ENCODE measurements at places on chromosomes 4 and X. TPM values are rescaled to one million over a fixed set of nuclear protein-coding genes. Genes with fewer than 3 reads are reported as not detected.

GRCh38 chr4:132614682-132615081 lies 534.4 kb upstream of the PCDH10 start:
- no peak for DNase-seq

DNA sequence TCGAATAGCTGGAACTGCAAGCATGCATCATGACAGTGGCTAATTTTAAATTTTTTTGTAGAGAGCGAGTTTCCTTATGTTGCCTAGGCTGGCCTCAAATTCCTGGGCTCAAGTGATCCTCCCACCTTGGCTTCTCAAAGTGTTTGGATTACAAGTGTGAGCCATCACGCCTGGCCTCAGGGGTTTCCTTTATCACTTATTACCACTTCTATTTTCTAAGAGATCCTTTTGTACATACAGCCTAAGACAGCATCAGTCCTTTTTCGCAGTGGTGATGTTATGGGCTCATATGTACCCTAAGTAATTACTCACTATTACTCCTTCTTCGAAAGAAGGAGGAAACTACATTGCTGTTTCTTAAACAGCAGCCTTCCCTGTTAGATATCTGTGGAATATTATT lies 54.1 kb upstream of the CDKN2AIP start:
- DNase-seq: no peak

HERC6 gene
- 0.59 TPM for total RNA-seq

ADH5 gene
- 252 TPM for total RNA-seq

- no peak for DNase-seq
Measured at GRCh38 chr4:177408023-177408422, 34.2 kb downstream of the AGA start.

DNA sequence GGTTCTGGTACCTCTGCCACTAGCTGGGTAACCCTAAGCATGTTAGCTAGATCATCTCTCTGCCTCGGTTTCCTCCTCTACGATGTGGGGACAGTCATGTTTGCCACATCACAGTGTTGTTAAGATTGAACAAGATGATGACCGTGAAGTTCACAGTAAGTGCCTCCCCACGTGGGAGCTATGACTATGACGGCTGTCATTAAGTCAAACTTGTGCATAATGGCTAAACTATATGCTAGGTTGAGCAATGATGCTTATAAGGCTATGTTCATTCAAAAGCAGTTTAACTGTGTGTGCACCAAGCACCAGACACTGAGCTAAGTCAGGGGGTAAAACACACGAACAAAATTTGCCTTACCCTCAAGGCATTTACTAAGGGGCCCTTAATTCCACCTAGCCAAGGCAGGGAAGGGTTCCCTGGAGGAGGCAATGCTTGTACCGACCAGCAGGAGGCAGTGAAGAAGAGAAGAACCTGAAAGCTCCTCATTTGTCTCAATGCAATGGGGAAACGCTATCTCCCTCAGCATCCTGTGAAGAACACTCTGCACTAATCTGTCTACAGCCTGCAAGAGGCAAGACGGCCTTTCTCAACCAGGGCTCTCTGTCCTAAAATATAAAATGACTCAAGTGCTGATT lies 52.9 kb downstream of the MAP7D2 start:
- DNase-seq: no peak

DNA sequence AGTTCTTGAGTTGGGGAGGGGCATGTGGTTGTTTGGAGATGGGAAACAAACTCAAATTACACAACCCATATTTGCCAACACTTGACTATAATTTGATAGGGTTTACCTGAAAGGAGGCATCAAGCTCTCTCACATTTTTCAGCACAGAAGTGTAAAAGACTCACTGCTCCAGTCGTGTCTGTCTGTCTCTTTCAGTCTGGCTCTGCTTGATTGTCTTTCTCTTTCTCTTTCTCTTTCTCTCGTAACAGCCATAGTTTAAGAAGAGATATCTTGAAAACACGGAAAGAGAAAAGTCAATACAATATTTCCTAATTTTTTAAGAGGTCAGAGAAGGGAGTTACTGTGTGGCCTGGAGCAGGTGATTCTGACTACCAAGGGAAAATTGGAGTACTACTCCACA lies 413.6 kb upstream of the CXorf51A start:
- DNase-seq: no peak

GAGE2A gene
- not detected for total RNA-seq

SUPT20HL1 gene
- not detected for total RNA-seq

PDE6B gene
- total RNA-seq: 4.1 TPM

GRCh38 chr4:19776021-19776459 lies 475.7 kb upstream of the SLIT2 start:
- DNase-seq: no peak

PABPC1L2A gene
- 0.23 TPM for total RNA-seq

ZNF330 gene
- 25.8 TPM for total RNA-seq

DNA sequence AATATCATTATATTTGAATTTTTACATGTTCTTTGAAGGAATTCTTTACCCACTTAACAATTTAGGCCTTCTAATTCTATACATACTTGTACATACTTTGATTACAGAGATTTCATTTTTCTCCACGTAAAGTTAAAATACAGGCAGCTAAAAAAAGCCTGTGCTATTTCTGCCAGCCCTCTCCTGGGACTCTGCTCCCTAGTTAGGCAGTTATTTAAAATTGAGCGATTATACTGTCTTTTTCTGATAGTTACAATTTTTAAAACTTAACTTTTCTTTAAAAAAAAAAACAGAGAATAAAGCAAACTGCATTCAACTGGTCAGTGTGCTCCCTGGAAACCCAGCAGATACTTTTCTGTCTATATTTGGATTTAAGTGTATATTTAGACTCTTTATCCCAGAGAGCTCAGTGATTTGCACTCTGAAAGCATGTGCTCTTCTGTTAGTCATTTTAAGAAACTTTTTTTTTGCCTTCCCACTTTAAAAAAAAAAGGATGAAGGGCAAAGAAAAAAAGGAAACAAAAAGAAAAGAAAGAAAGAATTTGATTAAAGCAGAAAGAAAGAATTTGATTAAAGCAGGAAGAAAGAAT lies 18.1 kb upstream of the FAM241A start:
- DNase-seq: no peak

GUCY1A1 gene
- total RNA-seq: 0.75 TPM

DNA sequence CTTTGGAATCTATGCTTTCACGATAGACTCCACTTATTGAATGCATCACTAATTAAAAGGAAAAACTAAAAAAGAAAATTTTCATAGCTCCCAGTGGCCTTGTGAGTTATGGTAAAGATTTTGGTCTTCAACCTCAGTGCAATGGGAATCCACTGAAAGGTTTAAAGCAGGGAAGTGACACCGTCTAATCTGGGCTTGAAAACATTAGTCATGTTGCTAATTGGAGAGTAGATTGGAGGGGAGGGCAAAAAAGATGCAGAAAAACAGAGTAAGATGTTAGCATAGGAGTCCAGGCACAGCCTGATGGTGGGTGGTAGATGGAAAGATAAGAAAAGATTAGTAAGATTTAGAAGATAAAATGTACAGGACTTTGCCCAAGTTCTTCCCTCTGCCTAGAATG lies 633.1 kb upstream of the FTHL17 start:
- no peak for DNase-seq

DNA sequence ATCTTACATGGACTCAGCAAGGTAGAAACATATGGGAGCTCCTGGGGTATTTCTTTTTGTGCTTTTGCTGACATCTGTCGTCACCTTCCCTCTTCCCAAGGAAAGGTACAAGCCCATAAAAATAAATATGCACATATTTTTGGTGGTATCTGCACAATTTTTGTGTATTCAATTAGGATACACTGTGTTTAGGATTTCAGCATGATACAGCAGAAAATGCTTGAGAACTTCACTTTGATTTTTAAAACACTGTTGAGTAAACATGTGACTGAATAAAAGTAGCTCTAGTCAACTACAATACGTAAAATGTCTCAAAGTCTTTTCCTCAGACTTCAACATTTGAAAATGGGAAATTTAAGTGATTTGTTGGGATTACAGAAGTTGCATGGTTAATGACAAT lies 99.4 kb upstream of the SPANXC start:
- no peak for DNase-seq

DNA sequence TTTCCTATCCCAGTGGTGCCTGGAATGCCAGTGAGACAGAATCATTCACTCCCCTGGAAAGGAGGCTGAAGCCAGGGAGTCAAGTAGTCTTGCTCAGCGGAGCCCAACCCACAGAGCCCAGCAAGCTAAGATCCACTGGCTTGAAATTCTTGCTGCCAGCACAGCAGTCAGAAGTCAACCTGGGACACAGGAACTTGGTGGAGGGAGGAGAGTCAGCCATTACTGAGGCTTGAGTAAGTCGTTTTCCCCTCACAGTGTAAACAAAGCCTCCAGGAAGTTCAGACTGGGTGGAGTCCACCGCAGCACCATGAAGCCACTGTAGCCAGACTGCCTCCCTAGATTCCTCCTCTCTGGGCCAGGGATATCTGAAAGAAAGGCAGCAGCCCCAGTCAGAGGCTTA lies 283.2 kb upstream of the CPEB2 start:
- DNase-seq: no peak

GRCh38 chr4:3768842-3769641 lies 2.9 kb downstream of the ADRA2C start:
- peak; percentile 25 for DNase-seq

DNA sequence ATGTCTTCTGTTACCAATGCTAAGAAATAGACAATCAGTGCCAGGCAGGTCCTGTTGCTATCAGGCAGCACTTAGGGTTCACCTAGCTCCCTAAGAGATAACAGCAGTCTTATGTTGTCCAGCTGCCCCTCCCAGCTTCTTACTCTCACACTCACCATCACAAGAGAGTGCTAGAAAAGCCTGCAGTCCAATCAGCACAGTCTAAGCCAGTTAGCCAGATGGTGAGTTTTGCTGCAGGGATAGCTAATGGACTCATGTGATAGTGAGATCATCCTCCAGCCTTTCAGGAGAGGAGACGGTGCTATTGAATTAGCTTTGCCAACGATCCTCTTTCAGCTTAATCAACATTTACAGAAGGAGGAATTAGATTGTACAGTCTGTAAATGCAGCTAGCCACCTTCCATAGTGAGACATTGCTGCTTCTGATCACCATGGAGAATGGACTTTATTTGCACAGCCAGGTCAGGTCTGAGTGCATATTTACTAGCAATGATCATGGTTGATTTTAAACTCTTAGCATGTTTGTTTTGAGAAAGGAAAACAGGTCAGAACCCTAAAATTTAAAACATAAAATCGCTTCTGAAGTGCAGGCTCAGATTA lies 438.3 kb downstream of the CENPC start:
- no peak for DNase-seq

DNA sequence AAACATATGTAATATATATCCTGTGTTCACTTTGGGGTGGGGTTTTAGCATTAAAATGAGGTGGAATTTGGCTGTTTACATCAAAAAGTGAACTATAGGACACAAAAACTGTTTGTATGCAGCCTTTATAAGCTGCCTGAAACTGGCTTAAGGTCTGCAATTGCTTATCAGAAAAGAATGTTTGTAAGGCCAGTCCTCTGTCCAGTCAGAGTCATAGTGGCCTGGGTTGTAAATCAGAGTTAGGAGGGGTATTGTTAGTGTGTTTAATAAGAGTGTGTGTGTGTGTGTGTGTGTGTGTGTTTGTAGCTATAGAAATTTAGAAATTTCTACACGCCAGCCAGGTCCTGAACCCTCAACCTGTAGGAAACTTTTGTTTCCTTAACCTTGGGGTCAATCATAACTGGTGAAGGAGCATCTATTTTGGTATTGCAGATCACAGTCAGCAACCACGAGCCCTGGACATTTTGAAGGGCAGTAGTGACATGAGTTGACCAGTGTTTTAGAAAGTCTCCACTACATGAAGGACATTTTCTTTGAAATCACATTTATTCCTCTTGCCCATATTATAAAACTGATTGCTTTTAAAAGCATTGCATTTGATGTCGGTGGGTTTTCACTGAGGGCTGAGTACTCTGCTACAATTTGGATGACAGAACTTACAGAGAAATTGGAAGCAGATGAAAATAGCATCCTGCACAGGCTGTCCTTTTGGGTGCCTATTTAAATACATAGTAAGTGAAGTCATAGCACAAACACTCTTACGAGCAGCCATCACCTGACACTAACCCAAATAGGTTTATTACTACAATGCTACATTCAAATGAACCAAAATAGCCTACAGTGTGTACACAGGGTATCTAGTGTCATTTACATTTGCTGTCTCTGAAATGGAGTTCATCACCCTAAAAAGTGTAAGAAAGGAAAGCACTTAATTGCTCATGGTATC lies 11.2 kb upstream of the TMEM154 start:
- no peak for DNase-seq

SPATA4 gene
- not detected for total RNA-seq

- no peak for DNase-seq
Measured at GRCh38 chr4:80387390-80388283, 52.1 kb downstream of the CFAP299 start.

DNA sequence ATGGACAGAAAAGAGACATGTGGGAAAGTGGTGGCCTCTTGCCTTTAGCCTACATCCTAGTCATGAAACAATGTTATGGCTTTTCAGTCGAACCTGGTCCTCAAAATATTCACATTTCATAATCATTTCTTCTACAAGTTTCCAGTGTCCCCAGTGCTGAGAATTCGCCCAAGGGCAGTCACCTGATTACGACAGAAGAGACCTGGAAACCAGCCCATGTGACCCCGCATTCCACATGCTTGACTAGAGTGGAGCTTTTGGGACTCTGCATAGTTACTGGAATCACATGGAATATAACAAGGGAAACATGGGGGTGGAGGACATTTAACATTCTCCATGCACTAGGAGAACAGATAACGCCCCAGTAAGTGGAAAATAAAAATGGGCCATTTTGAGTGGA lies 100.1 kb downstream of the PPARGC1A start:
- no peak for DNase-seq

DNA sequence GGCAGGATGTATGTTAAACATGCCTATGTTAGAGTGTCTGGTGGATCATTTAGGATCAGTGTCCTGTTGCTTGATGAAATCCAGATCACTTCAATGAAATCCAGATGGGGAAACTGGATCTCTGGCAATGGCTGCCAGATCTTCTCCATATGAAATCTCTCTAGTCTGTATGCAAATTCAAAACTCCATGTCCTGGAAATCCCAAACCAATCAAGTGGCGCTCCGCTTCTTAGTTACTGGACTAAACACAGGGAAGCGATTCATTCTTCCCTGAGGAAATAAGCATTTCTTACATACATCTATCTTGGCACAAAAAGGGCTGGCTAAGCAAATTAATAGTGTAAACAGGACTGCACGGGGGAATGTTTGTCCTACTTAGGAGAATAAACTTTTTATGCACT lies 94.9 kb downstream of the HDAC8 start:
- DNase-seq: no peak

DNA sequence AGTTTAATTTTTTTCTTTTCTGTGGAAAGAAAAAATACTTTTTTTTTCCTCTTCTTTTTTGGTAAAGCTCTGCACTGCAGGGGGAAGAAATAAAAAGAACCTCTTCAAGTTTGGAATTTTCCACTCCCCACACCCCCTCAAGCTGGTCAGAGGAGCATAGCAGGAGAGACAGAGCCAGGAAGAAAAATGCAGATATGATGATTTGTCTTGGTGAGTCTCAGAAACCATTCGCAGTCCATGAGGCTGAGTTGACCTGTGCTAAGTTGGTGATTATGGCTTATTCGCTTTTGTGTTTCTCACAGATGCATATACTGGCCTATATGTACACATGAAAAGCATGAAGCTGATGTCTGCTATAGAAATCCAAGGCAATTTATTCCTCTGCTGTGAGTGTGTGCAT lies 205.9 kb downstream of the LDB2 start:
- no peak for DNase-seq

Measured in neural crest cell (in vitro differentiated cells).